Stimulated activated CD4-positive, alpha-beta T cell treated with anti-CD3 and anti-CD28 coated beads, Interleukin-4, amount 100 ng/mL, for 4 hours (primary cell): ENCODE measurements at places on chromosomes 11 and 22.

- no peak for DNase-seq
These were observed 129.1 kb downstream of the FCHSD2 start for GRCh38 chr11:73013021-73013420.

- no peak for DNase-seq
These were observed 4.9 kb downstream of the TMEM109 start for GRCh38 chr11:60918939-60919265.

DNA sequence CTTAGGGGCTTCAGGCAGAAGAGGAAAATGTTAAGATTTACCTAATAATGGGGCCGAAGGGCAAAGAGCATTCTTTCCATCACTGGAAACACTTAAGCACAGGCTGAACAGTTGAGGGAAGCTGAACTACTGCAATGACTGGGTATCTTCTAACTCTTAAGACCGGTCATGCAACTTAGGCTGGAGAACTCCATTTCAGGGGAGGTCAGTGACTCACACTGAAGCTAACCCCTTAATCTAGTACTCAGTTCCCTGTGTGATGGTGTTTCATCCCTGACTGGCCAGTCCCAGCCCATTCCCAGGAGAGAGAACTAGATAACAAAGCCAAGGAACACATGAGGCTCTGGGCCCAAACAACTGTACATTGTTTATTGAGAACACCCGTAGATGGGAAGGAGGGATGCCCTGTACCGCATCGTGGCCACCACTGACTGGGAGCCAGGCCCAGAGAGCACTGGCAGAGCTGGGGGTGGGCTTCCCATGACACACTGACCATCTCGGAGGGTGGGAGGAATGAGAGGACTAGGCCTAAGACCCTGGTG lies 10.5 kb downstream of the RPL27A start:
- no peak for DNase-seq

- no peak for DNase-seq
These were observed 2.1 kb downstream of the GRIK4 start for GRCh38 chr11:120513436-120514315.

DNA sequence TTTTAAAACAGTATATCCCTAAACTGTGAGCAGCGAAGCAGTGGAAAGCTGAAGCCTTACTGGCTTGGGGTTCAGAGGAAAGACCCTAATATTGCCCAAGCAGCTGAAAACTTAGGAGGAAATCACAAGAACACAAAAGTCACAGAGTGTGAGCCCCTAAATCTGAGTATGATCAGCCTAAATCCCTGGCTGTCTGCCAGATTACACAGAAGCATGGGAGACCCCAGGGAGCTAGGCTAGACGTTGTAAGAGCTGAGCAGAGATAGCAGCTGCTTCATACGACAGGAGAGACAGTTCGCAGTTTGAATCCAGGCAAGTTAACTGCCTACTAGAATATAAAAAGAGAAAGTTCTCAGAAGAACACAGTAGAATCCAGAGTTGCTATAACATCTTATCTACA lies 81.2 kb downstream of the PACS1 start:
- DNase-seq = no peak

GRCh38 chr11:60946601-60947264 lies 5.2 kb downstream of the SLC15A3 start:
- no peak for DNase-seq

- DNase-seq = no peak
These were observed 17.9 kb upstream of the ADA2 start for GRCh38 chr22:17237038-17237668.

- no peak for DNase-seq
These were observed 4.3 kb upstream of the SBF2 start for GRCh38 chr11:10298342-10298741.

GRCh38 chr11:848380-848931 lies 5.8 kb downstream of the TSPAN4 start:
- DNase-seq = peak; percentile 49

DNA sequence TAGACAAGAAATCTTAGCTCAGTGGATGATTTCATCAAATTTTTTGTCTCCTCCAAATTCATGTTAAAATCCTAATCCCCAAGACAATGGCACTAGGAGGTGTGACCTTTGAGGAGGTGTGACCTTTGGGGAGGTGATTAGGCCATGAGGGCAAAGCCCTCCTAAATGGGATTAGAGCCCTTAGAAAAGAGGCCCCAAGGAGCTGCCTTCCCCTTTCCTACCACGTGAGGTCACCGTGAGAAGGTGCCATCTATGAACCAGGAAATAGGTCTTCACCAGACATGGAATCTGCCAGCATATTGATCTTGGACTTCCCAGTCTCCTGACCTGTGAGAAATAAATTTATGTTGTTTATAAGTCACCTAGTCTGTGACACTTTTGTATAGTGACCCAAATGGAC lies 138.7 kb downstream of the TRIM29 start:
- no peak for DNase-seq

GRCh38 chr11:13339195-13340153 lies 61.9 kb downstream of the BMAL1 start:
- peak; percentile 15 for DNase-seq

GRCh38 chr22:36933629-36934417 lies 20.4 kb downstream of the CSF2RB start:
- no peak for DNase-seq

GRCh38 chr11:112216561-112217105 lies 9.6 kb upstream of the PTS start:
- no peak for DNase-seq

DNA sequence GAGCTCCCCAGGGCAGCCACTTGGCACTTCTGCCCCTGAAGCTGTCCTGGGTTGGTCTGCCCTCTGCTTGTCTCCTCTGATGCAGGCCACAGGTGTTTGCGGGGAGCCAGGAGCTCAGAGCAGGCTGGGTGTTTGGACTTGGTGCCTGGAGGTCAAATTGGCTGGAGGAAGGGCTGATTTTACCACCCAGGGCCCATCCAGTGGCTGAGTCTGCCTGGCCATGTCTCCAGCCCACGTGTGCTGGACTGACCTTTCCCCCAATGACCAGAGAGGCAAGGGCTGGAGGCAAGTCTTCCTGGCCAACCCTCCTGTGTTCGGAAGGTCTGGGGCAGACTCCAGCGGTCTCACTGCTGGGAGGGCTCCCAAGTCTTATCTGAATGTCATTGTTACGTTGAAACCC lies 84.0 kb downstream of the NECTIN1 start:
- no peak for DNase-seq

DNA sequence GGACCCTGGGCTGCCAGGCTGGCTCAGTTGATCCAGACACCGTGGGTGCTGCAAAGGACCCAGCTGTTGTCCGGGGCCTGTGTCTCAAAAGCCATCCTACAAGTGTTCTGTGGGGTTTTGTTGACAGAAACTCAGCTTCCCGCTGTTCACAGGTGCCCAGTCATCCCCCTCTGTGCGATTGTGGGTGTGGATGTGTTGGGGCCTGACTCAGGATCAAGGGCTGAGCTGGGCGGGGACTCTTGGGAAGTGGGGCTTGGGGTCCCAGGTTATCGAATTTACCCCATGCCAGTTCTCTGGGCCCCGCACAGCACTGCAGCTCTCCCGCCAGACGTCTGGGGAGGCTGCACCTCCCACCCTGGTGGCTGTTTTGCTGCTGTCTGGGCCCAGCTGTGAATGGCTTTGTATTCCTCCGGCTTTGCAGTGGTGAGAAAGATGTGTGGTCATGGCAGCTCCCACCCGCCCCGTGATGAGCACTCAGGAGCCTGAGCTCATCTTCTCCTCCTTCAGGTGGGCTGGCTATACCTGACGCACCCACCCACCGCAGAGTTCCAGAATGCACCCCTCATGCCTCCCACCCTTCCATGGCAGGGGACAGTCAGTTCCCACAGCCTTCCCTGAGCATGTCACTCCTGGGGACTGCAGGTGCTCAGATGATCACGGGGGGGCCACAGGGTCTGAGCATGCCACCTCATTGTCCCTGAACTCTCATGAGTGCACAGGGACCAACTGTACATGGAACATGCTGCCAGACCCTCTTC lies 3.6 kb upstream of the AP2A2 start:
- DNase-seq = no peak

GRCh38 chr11:69138265-69138664 lies 17.5 kb upstream of the SMIM38 start:
- no peak for DNase-seq

- DNase-seq = no peak
These were observed 116.6 kb upstream of the OR4B1 start for GRCh38 chr11:48099916-48100446.

GRCh38 chr11:29879560-29879959 lies 137.3 kb downstream of the KCNA4 start:
- DNase-seq = no peak

DNA sequence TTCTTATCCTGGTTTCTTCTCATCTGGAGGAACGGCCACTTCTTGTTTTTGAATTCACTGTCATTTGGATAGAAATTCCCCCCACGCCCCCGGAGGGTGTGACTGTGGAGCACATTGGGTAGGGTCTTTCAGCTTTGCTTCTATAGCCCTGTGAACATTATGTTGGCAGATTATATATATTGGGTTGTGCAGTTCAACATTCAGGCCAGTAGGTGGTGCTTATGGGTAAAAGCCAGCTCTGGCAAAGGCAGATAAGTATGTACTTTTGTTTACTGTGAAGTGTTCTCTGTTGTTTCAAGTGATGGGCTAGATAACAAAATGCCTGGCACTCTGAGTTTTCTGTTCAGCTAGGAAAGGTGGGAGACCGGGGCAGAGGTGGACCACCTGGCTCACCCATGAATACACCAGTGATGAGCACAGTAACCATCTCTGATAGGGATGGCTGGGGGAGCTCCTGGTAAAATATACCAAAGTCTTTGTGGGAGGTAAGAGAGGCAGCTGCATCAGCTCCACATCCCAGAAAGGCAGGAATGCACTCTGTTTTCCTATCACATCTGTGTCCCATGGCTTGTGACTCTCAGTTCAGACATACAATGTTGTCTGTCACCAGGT lies 1348.2 kb upstream of the RAG2 start:
- DNase-seq = no peak

DNA sequence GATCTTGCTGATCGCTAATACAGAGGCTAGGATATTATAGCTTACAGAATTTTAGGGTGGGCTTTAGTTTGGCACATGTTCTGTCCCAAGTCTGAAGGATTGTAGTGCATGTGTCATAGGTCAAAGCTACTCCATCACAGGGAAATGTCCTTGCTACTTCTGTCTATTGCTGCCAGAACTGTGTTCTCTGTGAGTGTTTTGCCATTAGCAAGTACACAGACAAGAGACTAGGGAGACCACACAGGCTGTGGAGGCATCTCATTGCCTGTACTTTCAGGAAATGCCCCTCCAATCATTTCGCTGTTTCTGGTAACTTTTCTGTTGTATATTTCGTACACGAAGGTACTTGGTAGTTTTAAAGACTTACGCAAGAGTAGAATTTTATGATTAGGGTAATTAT lies 25.5 kb upstream of the RAG2 start:
- no peak for DNase-seq

DNA sequence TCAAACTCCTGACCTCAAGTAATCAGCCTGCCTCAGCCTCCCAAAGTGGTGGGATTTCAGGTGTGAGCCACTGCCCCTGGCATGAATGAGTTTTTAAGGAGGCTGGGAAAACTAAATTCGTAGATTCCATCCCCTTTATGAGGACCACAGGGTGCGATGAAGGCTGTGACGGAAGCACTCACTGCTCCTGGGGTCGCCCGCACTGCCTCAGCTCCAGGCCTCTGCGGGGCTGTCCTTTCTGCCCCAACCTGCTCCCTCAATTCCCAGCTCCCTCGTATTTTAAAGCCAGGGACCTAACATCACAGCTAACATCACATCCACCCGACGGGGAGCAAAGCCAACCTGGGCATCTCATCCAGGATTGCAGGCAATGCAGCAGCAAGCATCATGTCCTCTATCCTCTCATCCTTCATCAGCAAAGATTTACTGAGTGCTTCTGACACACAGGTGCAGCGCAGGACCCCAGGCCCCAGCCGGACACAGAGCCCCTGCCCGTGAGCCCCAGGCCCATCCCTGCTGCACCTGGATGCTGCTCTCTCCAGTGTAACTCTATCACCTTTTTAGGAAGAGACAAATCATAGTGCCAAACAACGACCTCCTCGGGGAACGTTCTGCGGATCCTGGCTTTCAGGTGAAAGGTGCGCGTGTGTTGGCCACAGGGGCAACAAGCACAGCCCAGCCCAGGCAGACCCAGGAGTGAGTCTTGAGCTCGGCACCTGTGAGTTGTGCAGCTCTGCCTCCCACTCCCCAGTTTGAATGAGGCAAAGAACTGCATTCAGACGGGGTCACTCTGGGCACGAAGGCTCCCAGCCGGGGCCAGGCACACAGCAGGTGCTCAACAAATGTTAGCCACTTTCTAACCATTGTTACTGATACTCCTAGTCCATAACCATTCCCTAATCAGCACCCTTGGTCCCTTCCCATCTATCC lies 134.3 kb downstream of the CRYBB2 start:
- DNase-seq = no peak

DNA sequence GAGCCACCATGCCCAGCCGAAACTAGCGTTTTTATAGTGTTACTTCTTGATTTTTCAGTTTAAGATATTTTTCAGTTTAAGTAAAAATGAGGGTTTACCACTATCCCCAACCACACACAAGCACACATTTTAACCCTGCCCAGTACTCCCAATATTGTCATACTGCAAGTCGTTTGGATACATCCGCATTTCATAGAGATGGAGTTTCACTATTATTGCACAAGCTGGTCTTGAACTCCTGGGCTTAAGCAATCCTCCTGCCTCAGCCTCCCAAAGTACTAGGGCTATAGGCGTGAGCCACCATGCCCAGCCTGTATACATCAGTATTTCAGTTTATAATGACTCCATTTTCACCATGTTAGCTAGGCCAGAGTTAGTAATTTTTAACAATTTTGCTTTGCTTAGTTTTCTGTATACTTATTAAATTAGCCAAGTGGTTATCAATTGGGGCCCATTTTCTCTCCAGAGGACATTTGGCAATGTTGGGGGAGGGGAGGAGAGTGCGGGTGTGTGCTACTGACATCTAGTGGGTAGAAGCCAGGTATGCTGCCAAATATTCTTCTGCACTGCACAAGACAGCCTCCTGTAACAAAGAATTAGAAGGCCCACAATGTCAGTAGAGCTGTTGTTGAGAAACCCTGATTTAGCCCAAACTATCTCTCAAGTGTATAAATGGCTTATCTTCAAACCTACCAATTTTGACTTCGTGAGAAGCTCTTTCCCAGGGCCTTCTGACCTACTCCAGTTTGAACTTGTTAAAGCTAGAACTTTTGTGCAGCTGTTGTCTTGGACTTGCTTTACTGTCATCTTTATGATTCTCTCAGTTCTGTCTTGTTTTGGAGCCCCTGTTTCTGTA lies 7.3 kb downstream of the USP47 start:
- DNase-seq = peak; percentile 54

DNA sequence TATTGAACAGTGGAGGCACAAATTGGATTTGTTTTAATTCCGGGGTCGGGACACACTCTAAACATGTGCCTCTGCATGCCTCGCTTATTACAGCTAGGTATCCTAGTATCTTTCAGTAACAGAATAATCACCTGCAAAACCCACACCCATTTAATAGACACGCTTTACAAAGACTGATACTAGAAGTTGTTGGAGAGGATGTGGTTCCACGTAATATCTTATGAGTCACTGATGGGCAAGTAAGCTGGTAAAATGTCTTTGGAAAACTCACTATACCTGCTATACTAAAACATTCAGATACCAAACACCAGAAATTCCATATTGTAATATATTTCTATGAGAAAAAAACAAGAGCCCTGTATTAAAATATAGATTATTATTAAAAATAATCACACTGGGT lies 84.0 kb downstream of the GGTLC2 start:
- DNase-seq = no peak

- DNase-seq = no peak
These were observed 16.5 kb downstream of the SLC22A12 start for GRCh38 chr11:64607381-64607985.
